ENCODE measurements at places on chromosomes 13 and 19. TPM values are rescaled to one million over a fixed set of nuclear protein-coding genes. Genes with fewer than 3 reads are reported as not detected.

- DNase-seq, result no peak
These were observed 95.1 kb downstream of the SLC7A1 start for GRCh38 chr13:29500386-29500785.

SIGLEC8 gene
- total RNA-seq, result 0.15 TPM

DNA sequence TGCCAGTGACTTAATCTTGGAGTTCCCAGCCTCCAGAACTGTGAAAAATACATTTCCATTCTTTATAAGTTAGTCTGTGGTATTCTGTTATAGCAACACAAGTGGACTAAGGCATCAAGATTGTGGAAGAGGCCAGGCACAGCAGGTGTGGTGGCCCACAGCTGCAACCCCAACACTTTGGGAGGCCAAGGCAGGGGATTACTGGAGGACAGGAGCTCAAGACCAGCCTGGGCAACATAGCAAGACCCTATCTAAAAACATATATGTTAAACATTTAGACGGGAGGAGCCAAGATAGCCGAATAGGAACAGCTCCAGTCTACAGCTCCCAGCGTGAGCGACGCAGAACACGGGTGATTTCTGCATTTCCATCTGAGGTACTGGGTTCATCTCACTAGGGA is 310.4 kb downstream of the FOXO1 start:
- DNase-seq, result no peak

DNA sequence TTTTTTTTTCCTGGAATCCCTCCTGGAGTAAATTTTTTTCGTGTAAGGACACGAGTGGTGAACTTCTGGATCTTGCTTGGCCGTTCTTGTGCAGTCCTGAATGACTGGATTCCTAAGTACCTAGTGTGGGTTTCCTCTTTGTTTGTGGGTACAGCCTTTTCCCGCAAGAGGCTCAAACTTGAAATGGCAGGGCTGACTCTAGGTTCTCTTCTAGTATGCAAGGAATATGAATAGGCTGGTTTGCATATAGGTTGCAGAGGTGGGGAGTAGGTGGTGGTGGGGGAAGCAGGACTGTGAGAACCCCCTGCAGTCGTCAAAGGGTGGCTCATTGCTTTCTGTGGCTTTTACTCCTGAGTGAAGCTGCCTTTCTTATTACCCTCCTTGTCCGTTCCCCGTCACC is 13.6 kb downstream of the UBAC2 start:
- no peak for DNase-seq

- no peak for DNase-seq
These were observed 11.8 kb downstream of the PTPRH start for GRCh38 chr19:55197528-55197927.

LRRC25 gene
- 2.9 TPM for total RNA-seq

GRCh38 chr13:111941845-111942447 is 125.0 kb upstream of the SOX1 start:
- DNase-seq, result no peak

DNA sequence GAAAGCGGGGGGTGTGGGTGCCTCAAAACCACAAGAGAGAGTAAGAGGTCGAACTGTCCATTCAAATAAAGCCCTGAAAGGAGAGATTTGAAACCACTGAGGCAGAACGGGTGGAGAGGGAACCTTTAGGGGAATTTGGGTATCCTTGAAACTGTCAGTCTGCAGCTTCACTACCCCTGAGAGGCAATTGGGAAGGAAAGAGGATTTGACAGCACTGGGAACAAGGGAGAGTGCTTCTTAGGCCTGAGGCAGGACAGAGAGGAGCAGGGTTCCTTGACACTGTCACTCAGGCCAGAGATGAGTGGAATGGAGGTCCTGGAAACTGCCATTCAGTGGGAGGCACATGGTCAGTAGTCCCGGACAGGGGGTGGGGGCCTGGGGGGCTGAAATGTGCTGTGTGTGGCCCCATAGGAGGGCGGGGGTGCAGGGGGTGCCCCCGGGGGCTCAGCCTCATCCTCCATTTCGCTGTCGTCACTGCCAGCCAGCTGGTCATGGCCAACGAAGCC is 5.0 kb downstream of the GFY start:
- DNase-seq, result peak; percentile 7

TEX26 gene
- total RNA-seq, result not detected

DNA sequence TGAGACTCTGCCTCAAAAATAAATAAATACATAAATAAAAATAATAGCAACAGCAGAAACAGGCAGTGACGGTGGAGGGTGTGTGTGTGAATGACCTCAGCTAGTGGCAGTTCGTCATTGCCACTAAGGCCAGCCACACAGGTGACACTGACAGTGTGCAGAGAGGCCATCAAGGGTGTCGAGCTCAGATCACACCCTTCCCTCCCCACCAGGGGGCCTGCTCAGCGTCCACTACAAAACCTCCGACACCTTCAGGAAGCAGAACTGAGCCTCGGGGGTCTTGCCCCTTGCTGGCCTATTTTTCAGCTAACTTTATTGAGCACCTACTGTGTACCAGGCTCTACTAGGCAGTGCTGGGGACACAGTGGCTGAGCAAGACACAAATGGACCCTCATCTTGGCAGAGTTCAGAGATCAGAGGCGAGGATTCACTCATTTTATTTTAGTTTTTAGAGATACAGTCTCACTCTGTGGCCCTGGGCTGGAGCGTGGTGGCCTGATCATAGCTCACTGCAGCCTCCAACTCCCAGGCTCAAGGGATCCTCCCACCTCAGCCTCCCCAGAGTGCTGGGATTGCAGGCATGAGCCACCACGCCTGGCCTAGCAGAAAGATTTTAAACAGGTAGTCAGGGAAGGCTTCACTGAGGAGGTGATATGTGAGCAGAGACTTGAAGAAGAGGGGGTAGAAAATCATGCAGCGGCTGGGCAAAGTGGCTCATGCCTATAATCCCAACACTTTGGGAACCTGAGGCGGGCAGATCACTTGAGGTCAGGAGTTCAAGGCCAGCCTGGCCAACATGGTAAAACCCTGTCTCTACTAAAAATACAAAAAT is 30.3 kb upstream of the SEMA6B start:
- peak; percentile 66 for DNase-seq

ZNF223 gene
- total RNA-seq, result 2.3 TPM

SLC6A16 gene
- 1.1 TPM for total RNA-seq

NUDT15 gene
- 11.7 TPM for total RNA-seq

DNA sequence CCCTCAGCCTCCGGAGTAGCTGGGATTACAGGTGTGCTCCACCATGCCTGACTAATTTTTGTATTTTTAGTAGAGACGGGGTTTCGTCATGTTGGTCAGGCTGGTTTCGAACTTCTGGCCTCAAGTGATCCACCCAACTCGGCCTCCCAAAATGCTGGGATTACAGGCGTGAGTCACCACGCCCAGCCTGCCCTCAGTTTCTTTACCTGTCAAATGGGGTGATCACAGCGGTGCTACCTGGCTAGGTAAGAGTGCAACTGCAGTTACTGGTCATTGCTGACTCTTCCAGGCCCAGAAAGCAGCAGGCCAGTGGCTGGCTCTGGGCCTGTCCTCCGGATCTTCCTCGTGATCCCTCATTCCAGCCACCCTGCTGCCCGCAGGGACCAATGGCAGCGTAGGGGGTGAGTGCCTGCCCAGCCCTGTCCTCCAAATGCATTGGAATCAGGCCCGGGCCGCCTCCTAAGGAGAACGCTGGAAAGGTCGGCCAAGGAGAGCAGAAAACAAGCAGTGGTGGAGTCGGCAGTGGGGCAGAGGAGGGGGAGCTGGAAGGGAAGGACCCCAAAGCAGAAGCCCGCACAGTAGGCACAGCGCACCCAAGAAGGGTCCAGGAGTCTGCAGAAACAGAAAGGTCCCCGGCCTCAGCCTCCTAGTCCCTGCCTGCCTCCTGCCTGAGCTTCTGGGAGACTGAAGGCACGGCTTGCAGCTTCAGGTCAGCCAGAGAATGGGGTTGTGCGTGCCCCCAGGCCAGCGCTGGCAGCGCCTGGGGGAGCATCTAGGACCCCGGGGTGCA is 1.8 kb upstream of the SLC27A1 start:
- peak; percentile 91 for DNase-seq

GRCh38 chr13:99958406-99959126 is 13.0 kb downstream of the ZIC5 start:
- no peak for DNase-seq

ZNF549 gene
- 4.1 TPM for total RNA-seq

SELENOV gene
- not detected for total RNA-seq

- DNase-seq, result no peak
These were observed 72.9 kb downstream of the ARHGEF7 start for GRCh38 chr13:111187960-111188541.

DNA sequence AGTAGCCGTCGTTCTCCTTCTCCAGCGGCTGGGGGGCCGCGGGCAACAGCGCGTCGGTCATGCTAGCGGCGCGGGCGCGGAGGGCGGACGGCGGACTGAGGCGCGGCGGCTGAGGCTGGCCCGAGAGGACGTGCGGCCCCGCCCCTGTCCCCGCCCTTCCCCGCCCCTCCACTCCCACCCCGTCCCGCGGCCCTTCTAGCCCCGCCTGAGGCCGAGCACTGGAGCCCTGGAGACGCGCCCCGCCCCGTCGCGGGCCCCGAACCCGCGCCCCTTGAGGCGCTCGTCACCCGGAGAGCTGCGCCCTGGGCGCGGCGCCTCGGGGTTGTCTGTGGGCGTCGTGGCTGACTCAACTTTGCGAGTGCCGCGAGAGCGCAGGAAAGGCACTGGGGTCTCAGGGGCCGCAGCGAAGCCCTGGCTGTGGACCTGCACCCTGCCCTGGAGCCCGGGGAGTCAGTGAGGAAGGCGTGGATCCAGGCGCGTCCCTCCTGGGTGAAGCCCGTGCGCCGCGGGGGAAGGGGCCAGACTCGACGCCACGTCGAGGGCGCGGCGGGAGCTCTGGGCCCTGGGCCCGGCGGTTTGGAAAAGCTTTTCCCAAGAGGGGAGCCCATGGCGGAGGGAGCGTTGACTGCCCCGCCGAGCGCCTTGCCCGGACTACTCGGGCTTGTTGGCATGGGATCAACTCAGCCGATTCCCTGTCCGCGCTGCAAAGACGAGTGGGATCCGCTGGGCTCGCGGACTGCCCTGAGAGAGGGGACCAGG is at the start of gene RHPN2:
RHPN2 (minus strand) TSS at position 97 of the 759 bp plus-strand sequence; CDS start at position 61, 36 bp downstream.
- DNase-seq, result peak; percentile 80

PODNL1 gene
- total RNA-seq, result 2.0 TPM

DNA sequence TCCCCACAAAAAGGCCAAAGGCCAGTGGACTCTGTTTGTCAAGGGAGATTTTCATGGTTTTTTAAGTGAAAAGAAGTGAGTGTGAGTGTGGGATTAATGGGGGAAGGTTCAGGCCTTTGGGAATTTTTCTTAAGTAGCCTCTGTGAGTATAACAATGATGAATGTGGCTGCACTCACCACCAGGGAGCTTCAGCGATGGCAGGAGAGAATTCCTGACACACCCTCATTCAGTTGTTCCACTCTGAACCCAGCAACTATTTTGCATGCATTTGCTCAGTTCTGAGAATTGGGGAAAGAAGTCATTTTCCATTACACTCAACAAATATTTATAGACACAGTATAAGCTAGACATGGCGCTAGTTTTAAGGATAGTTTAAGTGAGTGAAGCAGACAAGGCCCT is 117.9 kb downstream of the CCNA1 start:
- no peak for DNase-seq

ZNF226 gene
- total RNA-seq, result 19.9 TPM

COL4A2 gene
- 126 TPM for total RNA-seq

PALM3 gene
- total RNA-seq, result not detected

FCGBP gene
- 13.0 TPM for total RNA-seq

DNA sequence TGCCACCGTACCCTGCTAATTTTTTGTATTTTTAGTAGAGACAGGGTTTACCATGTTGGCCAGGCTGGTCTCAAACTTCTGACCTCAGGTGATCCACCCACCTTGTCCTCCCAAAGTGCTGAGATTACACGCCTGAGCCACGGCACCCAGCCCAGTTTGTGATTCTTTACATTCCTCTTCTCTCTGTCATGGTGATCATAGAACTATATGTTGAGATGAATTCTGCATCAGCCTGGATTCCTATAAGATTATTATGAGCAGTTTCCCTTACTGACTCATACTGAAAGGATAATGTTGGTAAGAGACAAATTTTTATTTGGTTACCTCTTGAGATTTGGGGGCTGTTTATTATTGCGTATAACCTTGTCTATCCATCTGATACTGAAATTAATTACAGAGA is 121.5 kb upstream of the CSNK1A1L start:
- no peak for DNase-seq

DNA sequence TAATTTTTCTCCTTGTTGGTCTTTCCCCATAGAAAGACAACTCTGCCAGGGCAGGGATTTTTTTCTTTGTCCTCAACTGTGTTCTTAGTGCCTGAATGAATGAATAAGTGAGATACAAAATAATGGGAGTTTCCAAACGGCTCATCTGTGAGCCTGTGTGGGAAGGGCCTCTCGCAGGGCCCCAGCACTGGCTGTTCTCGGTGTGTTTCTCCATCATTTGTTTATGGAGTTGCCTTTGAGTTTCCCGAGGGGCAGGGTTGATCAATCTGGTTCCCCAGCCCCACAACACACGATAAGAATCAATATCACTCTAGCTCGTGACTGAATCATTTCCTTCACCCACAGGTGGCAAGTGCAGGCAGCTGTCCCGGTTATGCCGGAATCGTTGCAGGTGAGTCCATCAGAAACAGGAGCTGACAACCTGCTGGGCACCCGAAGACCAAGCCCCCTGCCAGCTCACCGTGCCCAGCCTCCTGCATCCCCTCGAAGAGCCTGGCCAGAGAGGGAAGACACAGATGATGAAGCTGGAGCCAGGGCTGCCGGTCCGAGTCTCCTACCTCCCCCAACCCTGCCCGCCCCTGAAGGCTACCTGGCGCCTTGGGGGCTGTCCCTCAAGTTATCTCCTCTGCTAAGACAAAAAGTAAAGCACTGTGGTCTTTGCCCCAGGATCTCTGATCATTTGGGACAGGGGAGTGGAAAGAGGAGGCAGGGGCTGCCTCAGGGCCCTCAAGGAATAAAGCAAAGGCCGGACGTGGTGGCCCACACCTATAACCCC is 14.9 kb downstream of the FXYD5 start:
- no peak for DNase-seq

DNA sequence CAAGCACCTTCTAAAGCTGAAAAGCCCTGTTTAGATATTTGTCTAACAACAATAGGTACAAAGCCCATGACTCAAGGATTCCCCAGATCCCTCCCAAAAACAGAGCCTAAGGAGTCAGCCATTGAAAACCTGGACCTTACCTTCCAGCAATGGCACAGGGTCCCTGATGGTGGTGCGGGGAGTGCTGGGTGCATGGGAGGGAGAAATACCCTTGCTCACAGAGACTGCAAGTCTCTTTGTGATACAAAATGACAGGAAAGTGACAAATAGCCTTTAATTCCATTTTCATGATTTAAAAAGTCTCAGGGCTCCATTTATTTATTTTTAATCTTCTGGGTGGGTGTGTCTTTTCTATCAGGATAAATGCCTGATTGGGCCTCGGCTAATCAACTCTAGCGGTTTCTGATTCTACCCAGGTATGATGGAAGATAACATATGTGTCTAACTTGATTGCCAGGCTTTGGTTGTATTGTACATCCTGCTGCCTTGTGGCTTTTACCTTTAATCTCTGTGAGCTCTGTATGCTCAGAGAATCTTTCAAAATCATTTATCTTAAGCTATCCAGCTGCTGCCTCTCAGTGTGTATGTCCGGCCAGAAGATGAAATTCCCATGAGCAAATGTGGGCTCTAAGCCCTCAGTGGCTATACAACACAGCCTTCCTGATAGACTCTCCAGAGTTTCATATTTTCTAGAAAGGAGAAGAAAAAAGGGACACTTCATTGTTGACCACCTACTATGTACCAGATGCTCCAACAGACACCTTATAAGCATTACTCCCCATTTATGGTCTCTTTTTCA is 54.6 kb upstream of the FAM124A start:
- no peak for DNase-seq

CFAP97D2 gene
- not detected for total RNA-seq

SIGLEC9 gene
- total RNA-seq, result 1.4 TPM
